ENCODE measurements at places on chromosomes 3 and 15. TPM values are rescaled to one million over a fixed set of nuclear protein-coding genes. Genes with fewer than 3 reads are reported as not detected.

KNG1 gene
- not detected for total RNA-seq

DNA sequence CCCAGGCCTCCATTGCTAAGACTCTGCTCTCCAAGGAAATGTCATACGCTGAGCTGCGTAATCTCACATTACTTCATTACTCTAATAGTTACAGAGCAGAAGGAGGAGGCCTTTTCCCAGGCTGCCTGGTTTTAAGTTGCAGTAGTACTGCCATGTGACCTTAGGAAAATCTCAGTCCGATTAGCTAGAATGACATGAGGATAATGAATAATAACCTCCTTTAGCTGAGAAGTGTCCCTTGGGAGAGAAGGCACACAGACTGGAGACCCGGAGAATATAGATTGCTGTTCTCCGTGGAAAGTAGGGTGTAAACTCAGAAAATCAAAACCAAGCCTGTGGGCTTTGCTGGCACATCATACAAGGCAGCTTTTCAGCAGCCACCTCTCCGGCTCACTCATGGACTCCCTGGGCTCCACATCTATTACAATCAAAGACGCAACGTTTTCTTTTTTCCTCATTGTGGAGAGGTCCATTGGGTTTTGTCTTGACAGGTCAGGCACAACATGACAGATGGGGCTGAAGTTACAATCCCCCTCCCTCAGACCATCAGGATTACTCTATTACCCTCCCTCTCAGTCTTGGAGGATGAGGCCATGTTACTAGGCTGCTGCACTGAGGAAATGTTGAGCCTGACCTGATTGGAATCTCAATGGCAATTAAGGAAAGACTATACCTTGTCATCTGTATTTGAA is 134.8 kb upstream of the MB21D2 start:
- DNase-seq = no peak
- H3K4me3 ChIP-seq = no peak overlapping the region
- peaks cover 3% of the 10 kb centered on the region for H3K27me3 ChIP-seq
- no peak overlapping the region for H3K27ac ChIP-seq

- no peaks in the 10 kb centered on the region for H3K36me3 ChIP-seq
- no peak overlapping the region for H3K27ac ChIP-seq
- no peak for DNase-seq
- peaks cover 3% of the 10 kb centered on the region for H3K27me3 ChIP-seq
- H3K4me1 ChIP-seq = no peaks in the 10 kb centered on the region
- H3K4me3 ChIP-seq = no peak overlapping the region
These were observed 252.2 kb downstream of the SHQ1 start for GRCh38 chr3:72595927-72596610.

DNA sequence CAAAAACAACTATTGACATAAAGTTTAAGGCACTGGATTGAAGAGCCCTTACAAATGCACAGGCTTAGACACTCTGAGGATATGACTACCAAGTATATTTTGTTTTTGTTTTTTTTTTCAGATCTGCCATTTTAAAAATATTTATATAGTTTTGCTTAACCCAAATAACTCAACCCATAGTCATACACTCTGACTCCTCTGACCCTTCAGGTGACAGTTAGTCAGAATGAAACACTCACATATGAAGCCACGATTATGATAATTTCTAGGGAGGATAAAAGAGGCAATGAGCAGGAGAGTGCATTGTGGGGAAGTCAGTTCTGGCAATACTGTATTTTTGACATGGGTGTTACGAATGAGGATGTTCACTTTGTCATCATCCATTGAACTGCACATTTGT is 774.7 kb downstream of the MECOM start:
- H3K27ac ChIP-seq = no peak overlapping the region
- H3K4me3 ChIP-seq = no peak overlapping the region
- H3K36me3 ChIP-seq = no peaks in the 10 kb centered on the region
- no peaks in the 10 kb centered on the region for H3K4me1 ChIP-seq
- no peak for DNase-seq
- H3K27me3 ChIP-seq = no peaks in the 10 kb centered on the region

GRCh38 chr3:143098032-143098764 is 21.4 kb upstream of the CHST2 start:
- peaks cover 25% of the 10 kb centered on the region for H3K27me3 ChIP-seq
- DNase-seq = no peak
- no peak overlapping the region for H3K27ac ChIP-seq

GPR171 gene
- total RNA-seq = 74.0 TPM

MKRN2OS gene
- not detected for total RNA-seq

- no peak for DNase-seq
- no peak overlapping the region for H3K27ac ChIP-seq
These were observed 204.0 kb downstream of the OSBPL10 start for GRCh38 chr3:31777092-31777491.

DNA sequence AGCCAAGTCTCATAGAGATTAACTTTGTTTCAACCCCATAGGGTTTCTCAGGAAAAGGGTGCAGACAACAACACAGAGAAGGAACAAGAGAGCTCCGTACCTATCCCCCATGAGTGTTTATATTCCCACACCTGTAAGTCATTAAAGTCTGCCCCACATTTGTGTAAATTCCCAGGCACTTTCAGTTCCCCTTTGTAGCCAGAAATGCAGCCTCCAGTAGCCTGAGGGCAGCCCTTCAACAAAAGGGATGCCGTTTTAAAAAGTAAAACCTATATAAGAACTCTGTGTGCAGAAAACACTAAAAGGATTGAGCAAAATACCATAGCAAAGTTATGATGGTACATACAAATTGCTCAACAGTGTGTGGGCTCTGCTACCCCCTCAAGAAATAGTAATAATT is 59.7 kb upstream of the TMEM108 start:
- no peaks in the 10 kb centered on the region for H3K4me1 ChIP-seq
- DNase-seq = no peak
- H3K36me3 ChIP-seq = no peaks in the 10 kb centered on the region
- no peaks in the 10 kb centered on the region for H3K27me3 ChIP-seq

- no peak overlapping the region for H3K4me3 ChIP-seq
- no peak for DNase-seq
- no peaks in the 10 kb centered on the region for H3K4me1 ChIP-seq
These were observed 57.1 kb upstream of the STRIT1 start for GRCh38 chr3:155350571-155350970.

HTR3E gene
- not detected for total RNA-seq

NR2E3 gene
- total RNA-seq = not detected

UNC13C gene
- not detected for total RNA-seq

ZNF860 gene
- 0.19 TPM for total RNA-seq

GRCh38 chr15:100635406-100636071 is 33.1 kb downstream of the ASB7 start:
- no peak overlapping the region for H3K27ac ChIP-seq
- H3K36me3 ChIP-seq = peaks cover 8% of the 10 kb centered on the region
- H3K4me1 ChIP-seq = peaks cover 39% of the 10 kb centered on the region
- H3K27me3 ChIP-seq = no peaks in the 10 kb centered on the region

- peaks cover 4% of the 10 kb centered on the region for H3K4me1 ChIP-seq
- H3K36me3 ChIP-seq = peaks cover 25% of the 10 kb centered on the region
- H3K27me3 ChIP-seq = no peaks in the 10 kb centered on the region
- no peak overlapping the region for H3K4me3 ChIP-seq
- DNase-seq = no peak
These were observed 23.8 kb downstream of the SEC62 start for GRCh38 chr3:169990431-169990830.

AQR gene
- 33.2 TPM for total RNA-seq

ISLR gene
- not detected for total RNA-seq

DNA sequence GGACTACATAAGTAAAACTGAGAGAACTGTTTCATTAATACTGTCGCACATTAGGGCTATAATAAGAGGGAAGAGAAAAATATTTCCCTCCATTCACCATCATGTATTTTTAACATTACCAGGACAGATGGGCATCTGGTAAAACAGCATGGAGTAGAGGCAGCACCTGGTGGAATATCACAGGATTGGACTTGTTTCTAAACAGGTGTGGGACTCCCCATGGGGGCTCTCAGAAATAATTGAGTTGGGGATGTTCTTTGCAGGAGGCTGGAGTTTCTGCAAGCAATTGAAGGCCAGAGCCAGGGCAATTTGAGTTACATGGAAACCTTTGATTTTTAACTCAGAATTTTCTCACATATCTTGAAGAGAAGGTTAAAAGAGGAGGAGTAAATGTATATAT is 8.4 kb upstream of the MINDY2 start:
- H3K27me3 ChIP-seq = peaks cover 3% of the 10 kb centered on the region
- no peak overlapping the region for H3K27ac ChIP-seq

- DNase-seq = peak; percentile 29
- no peaks in the 10 kb centered on the region for H3K27me3 ChIP-seq
- H3K27ac ChIP-seq = peak overlapping the region; percentile 67
- H3K4me1 ChIP-seq = peaks cover 66% of the 10 kb centered on the region
- H3K36me3 ChIP-seq = peaks cover 30% of the 10 kb centered on the region
- H3K4me3 ChIP-seq = no peak overlapping the region
These were observed 19.2 kb downstream of the SUCLG2 start for GRCh38 chr3:67635257-67635656.

GRCh38 chr3:65334045-65334665 is 646.4 kb upstream of the ADAMTS9 start:
- H3K4me1 ChIP-seq = no peaks in the 10 kb centered on the region
- H3K4me3 ChIP-seq = no peak overlapping the region
- no peaks in the 10 kb centered on the region for H3K36me3 ChIP-seq
- H3K27ac ChIP-seq = no peak overlapping the region
- no peaks in the 10 kb centered on the region for H3K27me3 ChIP-seq

C3orf49 gene
- not detected for total RNA-seq

AADACL2 gene
- not detected for total RNA-seq

PCNP gene
- total RNA-seq = 236 TPM

PPM1L gene
- 2.7 TPM for total RNA-seq

GRCh38 chr15:25136119-25136518 is 181.3 kb downstream of the SNRPN start:
- no peak for DNase-seq
- H3K4me1 ChIP-seq = no peaks in the 10 kb centered on the region
- H3K36me3 ChIP-seq = peaks cover 7% of the 10 kb centered on the region
- no peaks in the 10 kb centered on the region for H3K27me3 ChIP-seq

TNFAIP8L3 gene
- 0.19 TPM for total RNA-seq

GRCh38 chr3:46665763-46666452 is 27.6 kb downstream of the ALS2CL start:
- peak; percentile 2 for DNase-seq
- H3K27ac ChIP-seq = no peak overlapping the region
- no peak overlapping the region for H3K4me3 ChIP-seq

- H3K27me3 ChIP-seq = no peaks in the 10 kb centered on the region
- H3K4me1 ChIP-seq = peaks cover 2% of the 10 kb centered on the region
- DNase-seq = no peak
- no peak overlapping the region for H3K27ac ChIP-seq
These were observed 35.4 kb upstream of the SFMBT1 start for GRCh38 chr3:53081318-53081717.

DNA sequence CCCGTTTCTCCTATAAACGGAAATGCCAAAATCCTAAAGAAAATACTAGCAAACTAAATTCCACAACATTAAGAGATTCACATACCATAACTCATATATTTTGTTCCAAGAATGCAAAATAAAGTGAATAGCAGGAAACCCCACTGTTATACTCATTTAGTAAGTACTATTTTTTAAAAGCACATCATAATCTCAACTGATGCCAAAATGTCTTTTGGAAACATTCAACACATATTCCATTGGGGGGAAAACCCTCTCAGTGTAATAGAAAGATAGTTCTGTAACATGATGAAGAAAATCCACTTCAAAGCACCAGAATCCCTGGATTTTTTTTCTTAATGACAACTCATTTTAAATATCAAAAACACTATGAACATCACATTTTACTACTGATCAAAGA is 93.0 kb upstream of the EIF1B start:
- no peak for DNase-seq
- H3K36me3 ChIP-seq = no peaks in the 10 kb centered on the region
- no peaks in the 10 kb centered on the region for H3K27me3 ChIP-seq
- H3K27ac ChIP-seq = no peak overlapping the region
- H3K4me3 ChIP-seq = no peak overlapping the region

- H3K4me3 ChIP-seq = no peak overlapping the region
- H3K36me3 ChIP-seq = no peaks in the 10 kb centered on the region
- H3K27me3 ChIP-seq = no peaks in the 10 kb centered on the region
- H3K27ac ChIP-seq = no peak overlapping the region
- H3K4me1 ChIP-seq = peaks cover 11% of the 10 kb centered on the region
These were observed 9.3 kb downstream of the LOXL1 start for GRCh38 chr15:73935547-73935946.

DNA sequence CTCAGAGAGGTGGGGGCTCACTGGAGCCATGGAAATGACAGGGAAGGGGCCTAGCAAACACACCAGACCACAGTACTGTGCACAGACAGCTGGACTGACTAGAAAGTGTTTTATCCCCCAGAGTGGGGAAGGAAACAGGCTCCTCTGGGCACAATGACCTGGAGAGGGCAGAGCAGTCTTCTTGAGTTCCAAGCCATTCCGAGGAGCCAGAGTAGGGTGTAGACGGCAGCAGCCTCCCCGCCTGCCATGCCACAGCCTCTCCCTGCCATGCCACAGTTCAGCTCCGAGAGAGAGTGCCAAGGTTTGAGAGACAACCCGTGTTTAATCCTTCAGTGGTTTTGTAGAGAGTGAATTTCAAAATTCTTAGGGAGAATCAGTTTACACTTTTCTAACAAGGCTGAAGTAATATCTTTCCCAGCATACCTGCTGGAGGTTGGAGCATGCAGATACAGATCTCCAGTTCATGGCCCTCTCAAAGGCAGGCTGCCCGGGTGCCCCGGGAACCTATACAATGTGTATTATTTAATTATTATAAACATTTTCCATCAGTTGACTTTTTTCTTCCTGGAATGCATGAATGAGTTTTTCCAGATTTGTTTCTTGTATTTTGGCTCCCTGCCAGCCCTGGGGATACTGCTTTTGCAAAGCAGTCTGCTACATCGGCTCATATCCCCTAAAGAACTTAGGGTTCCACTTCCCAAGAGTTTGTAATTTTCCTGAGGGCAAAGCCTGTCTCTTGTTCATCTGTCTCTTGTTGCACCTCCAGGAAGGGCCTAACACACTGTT is 3.2 kb downstream of the PODXL2 start:
- no peak overlapping the region for H3K4me3 ChIP-seq
- no peaks in the 10 kb centered on the region for H3K36me3 ChIP-seq
- no peak for DNase-seq
- H3K4me1 ChIP-seq = peaks cover 17% of the 10 kb centered on the region
- peaks cover 22% of the 10 kb centered on the region for H3K27me3 ChIP-seq

- no peak overlapping the region for H3K4me3 ChIP-seq
- H3K27me3 ChIP-seq = peaks cover 2% of the 10 kb centered on the region
- no peaks in the 10 kb centered on the region for H3K36me3 ChIP-seq
- H3K27ac ChIP-seq = no peak overlapping the region
- H3K4me1 ChIP-seq = no peaks in the 10 kb centered on the region
These were observed 61.3 kb downstream of the TMCO5A start for GRCh38 chr15:37995461-37996347.

Measured in activated CD4-positive, alpha-beta memory T cell treated with anti-CD3 and anti-CD28 coated beads for 36 hours (primary cell).